H7 (cell line): ENCODE measurements at places on chromosomes 4 and X. TPM values are rescaled to one million over a fixed set of nuclear protein-coding genes. Genes with fewer than 3 reads are reported as not detected.

Gene SORCS2
- 2.0 and 4.9 TPM in 2 replicates for total RNA-seq

Gene ADH1C
- not detected in 2 replicates for total RNA-seq

Gene SCD5
- 2.3 and 4.8 TPM in 2 replicates for total RNA-seq

DNA sequence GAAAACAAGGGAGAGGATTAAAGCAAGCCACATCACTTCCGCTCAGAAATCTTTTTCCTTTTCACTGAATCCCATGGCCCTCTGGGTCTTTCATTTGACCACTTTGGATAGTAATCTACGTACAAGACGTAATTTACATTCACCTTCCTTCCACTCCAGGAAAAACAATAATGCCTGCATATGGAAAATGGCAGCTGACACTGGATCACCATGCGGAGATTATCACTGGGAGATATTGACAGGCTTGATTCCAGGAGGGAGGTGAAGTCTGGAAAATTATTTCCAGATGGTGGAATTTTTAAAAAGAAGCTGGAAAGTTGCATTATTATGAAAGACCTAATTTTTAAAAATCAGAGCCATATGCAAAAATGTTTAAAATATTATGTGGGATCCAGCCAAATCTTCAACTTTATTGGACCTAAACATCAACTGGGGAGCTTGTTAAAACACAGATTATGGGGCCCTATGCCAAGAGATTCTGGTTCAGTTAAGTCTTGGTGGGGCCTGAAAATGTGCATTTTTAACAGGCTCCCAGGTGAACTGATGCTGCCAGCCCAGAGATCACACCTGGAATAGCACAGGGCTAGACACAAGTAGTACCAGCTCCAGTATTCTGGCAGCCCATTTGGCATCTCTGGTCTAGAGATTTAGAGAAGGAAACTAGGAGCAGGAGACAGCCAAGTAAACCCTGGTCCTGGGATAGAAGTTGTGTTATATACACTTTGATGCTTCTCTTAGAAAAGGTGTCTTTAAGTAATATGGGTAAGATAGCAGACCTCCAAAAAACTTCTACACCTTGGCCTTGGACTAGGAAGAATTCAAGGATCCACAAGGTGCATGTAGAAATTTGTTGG lies 290.3 kb upstream of the LDB2 start:
- DNase-seq: no peak

- no peak for DNase-seq
Measured at GRCh38 chr4:21893136-21893535, 55.4 kb downstream of the KCNIP4 start.

GRCh38 chr4:185909972-185910371 lies 98.0 kb upstream of the SORBS2 start:
- no peak for DNase-seq

GRCh38 chr4:138138774-138139173 lies 103.4 kb downstream of the SLC7A11 start:
- DNase-seq: no peak

GRCh38 chr4:158068068-158068467 lies 104.8 kb downstream of the GASK1B start:
- no peak for DNase-seq

DNA sequence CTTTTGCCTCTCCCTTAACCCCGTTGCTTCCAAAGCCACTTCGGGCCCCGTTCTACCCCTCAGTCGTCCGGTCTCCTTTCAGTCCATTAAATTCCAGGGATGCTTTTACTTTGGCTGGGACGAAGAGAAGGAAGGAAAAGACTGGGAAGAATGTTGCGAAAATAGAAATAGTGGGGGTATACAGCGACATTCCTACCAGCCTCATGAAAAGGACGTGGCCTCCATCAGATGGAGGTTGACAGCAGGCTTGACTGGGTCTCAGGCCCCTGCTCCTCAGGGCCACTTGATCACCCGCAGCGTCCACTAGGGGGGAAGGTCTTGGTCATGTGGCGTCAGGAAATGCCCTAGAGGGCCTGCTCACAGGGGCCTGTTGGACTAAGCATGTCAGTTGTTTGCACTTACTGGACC lies 657 bp upstream of the ANKRD50 start:
- DNase-seq: peak; percentile 26

- DNase-seq: no peak
Measured at GRCh38 chr4:53192496-53192895, 173.4 kb downstream of the SCFD2 start.
